ENCODE measurements at places on chromosomes 6 and 20.

- DNase-seq = no peak
These were observed 15.3 kb downstream of the PPARD start for GRCh38 chr6:35357677-35358076.

DNA sequence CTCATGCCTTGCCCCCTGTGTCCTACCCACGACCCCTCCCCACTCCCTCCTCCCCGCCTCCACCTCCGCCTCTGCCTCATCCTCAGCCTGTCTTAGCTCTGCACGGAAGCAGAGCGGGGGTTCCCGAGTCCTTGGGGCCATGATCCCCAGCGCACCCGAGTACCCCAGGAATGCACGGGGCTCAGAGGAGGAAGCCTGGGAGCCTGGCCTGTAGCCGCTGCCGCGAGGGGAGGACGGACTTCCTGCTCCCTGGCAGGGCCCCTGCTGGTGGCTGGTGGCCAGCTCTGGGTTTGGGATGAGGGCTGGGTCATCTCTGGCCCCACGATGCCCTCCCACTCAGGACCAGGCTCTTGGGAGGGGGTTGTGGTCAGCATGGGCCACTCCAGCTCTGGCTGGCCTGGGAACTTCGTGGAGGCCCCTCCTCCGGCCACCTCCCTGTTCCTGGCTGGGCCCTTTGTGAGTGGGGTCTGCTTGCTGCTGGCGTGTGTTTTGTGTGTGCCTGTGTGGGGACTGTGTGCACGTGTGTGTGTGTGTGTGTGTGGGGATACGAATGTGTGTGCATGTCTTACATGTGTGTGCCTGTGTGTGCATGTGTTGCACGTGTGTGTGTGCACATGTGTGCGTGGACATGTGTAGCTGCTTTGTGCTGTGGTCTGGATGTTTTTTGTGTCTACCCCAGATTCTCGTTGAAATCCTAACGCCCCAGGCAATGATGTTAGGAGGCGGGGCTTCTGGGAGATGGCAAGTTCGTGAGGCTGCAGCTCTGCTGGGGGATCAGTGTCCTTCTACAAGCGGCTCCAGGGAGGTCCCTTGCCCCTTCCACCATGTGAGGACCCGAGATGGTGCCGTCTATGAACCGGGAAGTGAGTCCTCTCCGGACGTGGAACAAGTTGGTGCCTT, 1.3 kb upstream of the RBBP8NL start:
- no peak for DNase-seq

DNA sequence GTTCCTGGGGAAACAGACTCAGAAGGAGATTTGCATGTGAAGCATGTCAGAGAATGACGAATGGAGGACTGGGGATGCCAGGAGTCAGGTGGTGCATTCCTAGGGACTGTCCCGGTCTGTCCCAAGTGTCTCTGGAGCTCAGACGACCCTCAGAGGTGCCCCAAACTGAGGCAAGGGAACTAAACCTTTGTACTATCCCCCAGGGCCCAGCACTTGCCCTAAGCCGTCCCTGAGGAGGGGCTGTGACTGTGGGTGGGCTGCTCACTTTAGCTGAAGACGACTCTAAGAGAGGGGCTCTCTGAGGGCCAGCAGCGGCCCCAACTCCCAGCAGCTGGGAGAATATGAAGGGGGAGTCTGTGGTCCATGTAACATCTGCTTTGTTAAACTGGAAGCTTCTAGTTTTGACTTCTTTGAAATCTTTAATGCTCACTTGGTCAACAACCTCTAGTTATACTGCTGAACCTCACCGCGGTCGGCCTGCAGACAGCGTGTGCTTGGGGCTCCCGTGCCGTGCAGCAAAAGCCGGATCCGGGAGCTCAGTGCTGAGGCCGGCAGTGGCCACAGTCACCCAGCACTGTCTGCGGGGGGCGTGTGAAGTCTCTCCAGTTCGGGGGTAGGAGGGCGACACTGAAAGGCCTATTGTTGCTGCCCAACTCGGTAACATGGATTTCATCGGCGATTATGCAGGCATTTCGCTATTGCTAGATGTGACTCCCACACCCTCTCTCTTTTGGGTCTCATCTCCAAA, 34.2 kb downstream of the TUBB2B start:
- no peak for DNase-seq

DNA sequence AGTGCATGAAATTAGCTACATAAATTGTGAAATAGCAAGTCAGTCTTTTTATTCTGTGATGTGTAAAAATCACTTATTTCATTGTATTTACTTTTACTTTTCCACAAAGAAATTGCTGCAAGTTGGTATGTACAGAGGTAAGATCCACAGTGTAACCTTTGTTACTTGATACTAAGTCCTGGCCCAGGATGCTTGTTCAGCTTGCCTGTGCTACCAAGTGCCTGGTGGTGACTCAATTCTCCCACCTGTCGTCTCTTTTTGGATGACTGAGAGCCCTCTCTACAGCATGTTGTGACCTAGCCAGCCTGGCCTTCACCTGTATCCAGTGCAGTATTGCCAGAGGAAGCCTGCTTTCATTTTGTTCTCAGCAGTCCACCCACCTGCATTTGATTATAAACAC, 54.9 kb downstream of the ANKRD6 start:
- DNase-seq = no peak

DNA sequence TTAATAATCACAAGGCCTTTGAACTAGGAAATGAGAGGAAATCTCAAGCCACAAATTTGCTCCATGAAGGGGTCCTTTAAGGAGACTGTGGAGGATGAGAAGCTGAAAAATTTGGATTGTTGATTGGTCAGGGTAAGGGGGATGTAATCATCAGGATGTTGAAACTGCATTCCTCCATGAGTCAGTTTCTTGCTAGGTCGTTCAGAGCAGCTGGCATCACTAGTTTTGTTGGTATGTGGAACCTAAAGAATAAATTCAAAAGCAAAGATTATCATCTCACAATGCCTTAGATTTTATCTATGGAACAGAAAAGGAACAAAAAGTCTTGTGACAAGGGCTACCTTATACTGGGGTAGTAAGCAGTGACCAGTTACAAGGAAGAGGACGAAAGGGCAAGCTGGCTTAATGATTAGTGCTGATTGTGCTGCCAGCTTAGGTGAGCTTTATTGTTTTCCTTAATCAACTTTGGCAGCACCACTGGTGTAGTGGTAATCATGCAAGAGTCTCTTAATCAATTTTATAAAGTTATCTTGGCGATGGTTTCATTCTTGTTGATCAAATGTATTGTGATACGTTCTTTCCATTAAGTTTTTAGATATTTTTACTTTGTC, 36.6 kb downstream of the CRISP2 start:
- DNase-seq = no peak

- DNase-seq = no peak
These were observed 868 bp downstream of the LTV1 start for GRCh38 chr6:143844006-143844405.

- no peak for DNase-seq
These were observed 11.4 kb downstream of the HLA-E start for GRCh38 chr6:30500421-30501355.

- DNase-seq = no peak
These were observed 126.6 kb upstream of the SALL4 start for GRCh38 chr20:51928931-51929330.

DNA sequence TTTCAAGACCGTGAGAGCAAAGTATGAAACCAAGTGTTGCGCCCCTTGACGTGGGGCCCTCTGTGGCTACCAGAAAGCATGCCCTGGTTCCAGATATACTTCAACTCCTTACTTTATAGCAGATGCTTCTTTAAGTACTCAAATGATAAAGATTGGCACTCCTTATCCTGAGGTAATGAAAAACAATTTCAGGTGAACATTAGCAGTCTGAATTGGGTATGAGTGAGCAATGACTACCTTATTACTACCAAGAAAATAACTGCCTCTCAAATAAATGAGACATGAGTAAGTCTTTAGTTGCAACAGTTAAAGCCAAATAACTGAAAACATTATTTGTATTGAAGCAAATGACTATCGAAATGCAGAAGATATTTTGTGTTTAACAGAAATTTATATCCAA, 408.7 kb downstream of the MMUT start:
- no peak for DNase-seq

- DNase-seq = no peak
These were observed 104.4 kb upstream of the BMP2 start for GRCh38 chr20:6663104-6663503.

GRCh38 chr6:107244082-107244741, 128.9 kb upstream of the BEND3 start:
- DNase-seq = no peak

- no peak for DNase-seq
These were observed 285.1 kb downstream of the ADGB start for GRCh38 chr6:146883640-146884531.

GRCh38 chr6:43338243-43338642, 29.6 kb upstream of the CRIP3 start:
- no peak for DNase-seq

GRCh38 chr6:125791151-125791819, 525 bp downstream of the NCOA7 start:
- DNase-seq = peak; percentile 50

DNA sequence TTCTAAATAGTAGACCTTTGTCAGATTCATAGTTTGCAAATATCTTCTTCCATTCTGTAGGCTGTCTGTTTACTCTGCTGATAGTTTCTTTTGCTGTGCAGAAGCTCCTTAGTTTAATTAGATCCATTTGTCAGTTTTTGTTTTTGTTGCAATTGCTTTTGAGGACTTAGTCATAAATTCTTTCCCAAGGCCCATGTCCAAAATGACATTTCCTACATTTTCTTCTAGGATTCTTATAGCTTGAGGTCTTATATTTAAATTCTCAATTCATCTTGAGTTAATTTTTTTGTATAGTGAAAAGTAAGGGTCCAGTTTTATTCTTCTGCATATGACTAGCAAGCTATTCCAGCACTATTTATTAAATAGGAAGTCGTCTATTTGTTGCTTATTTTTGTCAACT, 287.0 kb downstream of the PACRG start:
- no peak for DNase-seq

DNA sequence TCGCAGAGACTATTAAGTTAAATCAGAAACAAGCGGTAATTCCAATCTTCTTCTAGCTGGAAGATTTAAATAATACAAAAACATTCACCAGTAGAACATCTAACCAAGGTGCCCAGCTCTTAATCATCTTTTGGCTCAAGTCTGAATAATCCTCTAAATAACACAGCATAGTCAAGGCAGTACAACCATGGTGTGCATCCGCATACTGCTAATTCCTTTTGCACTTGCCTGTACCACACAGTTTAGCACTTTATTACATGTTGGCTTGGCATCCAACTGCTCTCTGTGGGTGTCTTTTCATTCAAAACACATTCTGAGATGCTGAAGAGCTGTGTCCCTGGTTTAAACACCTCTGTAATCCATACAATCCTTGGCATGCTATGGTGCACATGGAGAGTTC, 42.3 kb downstream of the VGLL2 start:
- DNase-seq = no peak

GRCh38 chr6:165717732-165718465, 54.9 kb upstream of the PDE10A start:
- DNase-seq = no peak

DNA sequence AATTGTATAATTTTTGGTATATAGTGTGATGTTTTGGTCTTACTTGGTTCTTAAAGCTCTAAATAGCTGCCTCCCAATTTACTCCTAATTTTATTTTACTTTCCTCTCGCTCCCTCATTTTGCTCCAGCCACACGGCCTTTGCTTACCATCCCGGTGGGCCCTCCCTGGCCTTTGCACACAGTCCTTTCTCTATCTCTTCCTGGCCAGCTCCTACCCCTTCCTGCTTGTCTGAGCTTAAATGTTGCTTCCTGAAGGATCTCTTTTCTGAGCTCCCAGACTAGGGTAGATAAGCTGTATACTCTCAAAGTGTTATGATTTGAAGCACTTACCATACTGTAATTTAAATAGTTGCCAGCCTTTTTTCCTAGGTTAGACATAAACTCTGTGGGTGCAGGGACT, 121.7 kb downstream of the UTRN start:
- no peak for DNase-seq

DNA sequence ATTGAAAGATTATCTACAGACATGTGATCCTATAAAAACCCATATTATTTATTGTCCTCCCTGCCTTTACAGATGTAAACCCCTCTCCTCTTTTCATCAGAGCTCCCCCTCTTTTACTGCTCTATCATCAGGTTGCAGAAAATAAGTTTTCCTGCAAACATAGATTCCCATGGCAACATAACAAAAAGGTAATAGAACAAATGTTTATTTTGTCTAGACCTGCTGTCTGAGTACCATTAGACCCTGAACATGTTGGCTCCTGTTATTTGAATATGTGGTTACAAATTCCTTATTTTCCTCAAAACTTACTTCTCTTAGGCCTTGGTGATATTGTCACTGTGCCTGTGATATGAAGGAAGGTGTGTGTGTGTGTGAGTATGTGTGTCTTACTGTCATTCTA, 11.5 kb downstream of the MAPK14 start:
- no peak for DNase-seq

GRCh38 chr6:4023240-4023639, 55.7 kb downstream of the FAM217A start:
- no peak for DNase-seq

DNA sequence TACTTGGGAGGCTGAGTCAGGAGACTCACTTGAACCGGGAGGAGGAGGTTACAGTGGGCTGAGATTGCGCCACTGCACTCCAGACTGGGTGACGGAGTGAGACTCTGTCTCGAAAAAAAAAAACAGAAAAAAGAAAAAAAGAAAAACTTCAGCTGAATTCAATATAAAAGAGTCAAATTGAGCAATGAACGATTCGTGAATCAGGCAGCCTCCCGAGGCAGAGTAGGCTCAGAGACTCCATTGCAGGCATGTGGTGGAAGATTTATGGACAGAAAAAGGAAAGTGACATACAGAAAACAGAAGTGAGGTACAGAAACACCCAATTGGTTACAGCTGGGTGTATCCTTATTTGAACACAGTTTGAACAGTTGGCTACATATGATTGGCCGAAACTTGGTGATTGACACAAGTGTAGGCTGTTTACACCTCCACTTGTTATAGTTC, 56.3 kb downstream of the HLA-DPB1 start:
- DNase-seq = no peak

DNA sequence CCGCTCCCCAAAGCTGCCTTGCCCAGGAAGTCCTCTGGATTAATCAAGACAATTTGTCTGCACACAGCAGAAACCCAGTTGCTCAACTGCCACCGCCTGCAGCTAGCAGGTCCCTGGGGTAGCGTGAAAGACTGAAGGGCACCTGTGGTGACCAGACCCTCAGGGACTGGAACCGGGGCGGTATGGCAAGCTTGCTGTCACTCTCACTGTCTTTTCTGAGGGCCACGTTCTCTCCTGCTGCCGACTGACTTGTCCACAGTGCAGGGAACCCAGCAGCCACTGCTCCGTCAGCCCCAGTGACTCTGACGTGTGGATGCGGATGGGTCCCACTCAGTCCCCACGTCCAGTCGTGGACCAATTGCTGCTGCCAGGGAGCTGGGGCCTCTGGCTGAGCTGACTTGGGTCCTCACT, 72.8 kb upstream of the PMEPA1 start:
- no peak for DNase-seq

GRCh38 chr6:40556881-40557280, 30.3 kb downstream of the LRFN2 start:
- DNase-seq = no peak

- no peak for DNase-seq
These were observed 521.0 kb upstream of the EPHA7 start for GRCh38 chr6:93940381-93940780.

- peak; percentile 35 for DNase-seq
These were observed 37.2 kb downstream of the SCML4 start for GRCh38 chr6:107786709-107787588.

GRCh38 chr6:110951008-110951407, 7.5 kb upstream of the GTF3C6 start:
- DNase-seq = no peak

- no peak for DNase-seq
These were observed 945 bp downstream of the FAXC start for GRCh38 chr6:99348288-99349170.

GRCh38 chr6:144659202-144660182, 374.4 kb downstream of the UTRN start:
- DNase-seq = peak; percentile 11

Data from stimulated activated CD4-positive, alpha-beta T cell treated with anti-CD3 and anti-CD28 coated beads, Interleukin-4, amount 100 ng/mL, for 24 hours (primary cell).